ENCODE measurements at places on chromosomes 6 and 20. TPM values are rescaled to one million over a fixed set of nuclear protein-coding genes. Genes with fewer than 3 reads are reported as not detected.

MUC22 gene
- not detected for total RNA-seq

XKR7 gene
- total RNA-seq: 1.5 TPM

RCAN2 gene
- total RNA-seq: 3.0 TPM

ME1 gene
- total RNA-seq: 7.8 TPM

PGC gene
- total RNA-seq: not detected

DNA sequence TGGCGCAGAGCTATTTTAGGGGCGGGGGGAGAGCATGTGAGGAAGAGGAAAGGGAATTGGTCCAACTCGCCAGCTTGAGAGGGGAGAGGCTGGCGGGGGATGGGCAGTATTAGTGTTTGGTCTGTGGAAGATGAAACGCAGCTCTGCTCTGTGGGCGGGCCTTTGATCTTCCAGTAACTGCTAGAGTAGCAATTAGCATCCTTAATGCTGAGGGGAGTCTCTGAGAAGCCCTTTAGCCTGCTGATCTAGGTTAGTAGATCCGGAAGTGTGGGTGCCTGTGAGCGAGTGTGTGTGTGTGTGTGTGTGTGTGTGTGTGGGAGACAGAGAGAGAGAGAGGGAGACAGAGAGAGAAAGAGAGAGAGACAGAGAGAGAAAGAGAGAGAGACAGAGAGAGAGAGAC is 117.2 kb upstream of the BACH2 start:
- no peak overlapping the region for H3K27ac ChIP-seq
- 0 out of 2 replicates have a peak, but pooled peaks cover 2% of the 10 kb centered on the region for H3K4me1 ChIP-seq
- H3K27me3 ChIP-seq: no peaks in the 10 kb centered on the region
- DNase-seq: peak; percentile 68

GRCh38 chr20:19699180-19699971 is 58.7 kb upstream of the RIN2 start:
- DNase-seq: no peak
- H3K27ac ChIP-seq: no peak overlapping the region
- peaks cover 17% of the 10 kb centered on the region for H3K36me3 ChIP-seq
- no peak overlapping the region for H3K4me3 ChIP-seq
- H3K4me1 ChIP-seq: no peaks in the 10 kb centered on the region
- H3K27me3 ChIP-seq: no peaks in the 10 kb centered on the region

DNA sequence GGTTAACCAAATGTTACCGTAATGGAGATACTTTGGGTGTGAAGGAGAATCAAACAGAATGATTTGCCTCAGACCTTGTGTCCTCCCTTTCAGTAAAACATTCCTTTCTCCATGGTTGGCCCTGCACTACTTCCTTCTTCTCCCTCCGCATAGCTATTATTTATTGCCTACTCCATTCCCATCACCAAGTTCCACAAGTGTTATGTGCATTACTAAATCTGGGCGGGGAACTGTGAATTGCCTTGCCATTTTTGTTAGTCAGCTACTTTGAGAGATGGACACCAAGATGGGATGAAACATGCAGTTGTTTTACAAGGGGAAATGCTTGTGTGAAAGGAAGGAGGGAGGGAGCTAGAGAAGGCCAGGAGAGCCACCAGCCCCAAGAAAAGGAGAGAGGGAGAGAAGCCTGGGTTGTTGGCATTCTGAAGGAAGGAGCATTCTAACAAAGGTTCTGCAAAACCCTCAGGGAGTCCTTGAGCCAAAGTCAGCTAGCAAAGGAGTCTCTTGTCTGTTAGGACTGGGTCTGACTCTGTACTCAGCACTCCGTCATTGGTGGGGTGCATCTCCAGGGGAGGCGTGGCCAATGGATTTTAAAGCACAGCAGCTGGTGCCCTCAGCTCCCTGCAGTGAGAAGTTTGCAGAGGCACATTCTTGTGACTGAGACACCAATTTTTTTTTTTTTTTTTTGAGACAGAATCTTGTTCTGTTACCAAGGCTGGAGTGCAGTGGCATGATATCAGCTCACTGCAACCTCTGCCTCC is 83.6 kb upstream of the CHD6 start:
- no peak overlapping the region for H3K4me3 ChIP-seq
- DNase-seq: peak; percentile 49
- H3K4me1 ChIP-seq: no peaks in the 10 kb centered on the region
- H3K36me3 ChIP-seq: no peaks in the 10 kb centered on the region
- H3K27ac ChIP-seq: no peak overlapping the region

DNA sequence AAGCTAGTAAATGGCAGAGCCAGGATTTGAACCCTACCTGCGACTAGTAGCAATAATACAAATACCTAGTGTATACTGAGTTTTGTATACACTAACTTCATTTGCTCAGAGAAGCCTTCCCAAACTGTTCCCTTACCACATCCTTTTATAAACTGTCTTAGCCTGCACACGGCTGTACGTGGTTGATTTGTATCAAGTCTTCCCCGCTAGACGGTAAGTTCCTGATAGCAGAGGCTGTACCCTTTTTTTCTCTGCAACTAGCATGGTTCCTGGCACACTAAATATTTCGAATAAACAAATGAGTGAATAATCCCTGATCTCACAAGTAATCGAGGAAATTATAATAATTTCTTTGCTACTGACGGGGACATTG is 636 bp downstream of the RTF2 start:
- no peak overlapping the region for H3K27ac ChIP-seq
- peak overlapping the region; percentile 100 for H3K4me3 ChIP-seq
- H3K27me3 ChIP-seq: no peaks in the 10 kb centered on the region
- DNase-seq: no peak

- H3K27me3 ChIP-seq: no peaks in the 10 kb centered on the region
- DNase-seq: no peak
- H3K4me3 ChIP-seq: no peak overlapping the region
- no peaks in the 10 kb centered on the region for H3K36me3 ChIP-seq
Measured at GRCh38 chr20:33976959-33977358, 16.8 kb upstream of the RALY start.

DNA sequence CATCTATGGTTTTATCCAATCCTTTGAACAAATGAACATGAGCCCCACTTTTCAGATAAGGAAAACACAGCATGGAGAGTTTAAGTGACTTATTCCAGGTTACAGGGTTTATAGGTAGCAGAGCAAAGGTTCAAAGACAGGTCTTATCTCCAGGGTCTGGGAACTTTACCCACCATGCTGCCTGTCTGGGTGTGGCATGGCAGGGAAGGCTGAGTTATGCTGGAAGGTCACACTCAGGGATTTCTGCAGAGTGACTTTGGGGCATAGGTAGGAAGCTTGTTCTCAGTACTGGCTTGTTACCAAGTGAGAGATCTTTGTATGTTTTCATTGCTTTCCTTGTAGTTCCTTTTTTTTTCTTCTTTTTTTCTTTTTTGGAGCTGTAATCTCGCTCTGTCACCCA is 1.8 kb downstream of the ZNF831 start:
- no peak overlapping the region for H3K4me3 ChIP-seq
- H3K27ac ChIP-seq: no peak overlapping the region
- H3K27me3 ChIP-seq: no peaks in the 10 kb centered on the region
- no peaks in the 10 kb centered on the region for H3K36me3 ChIP-seq

DNA sequence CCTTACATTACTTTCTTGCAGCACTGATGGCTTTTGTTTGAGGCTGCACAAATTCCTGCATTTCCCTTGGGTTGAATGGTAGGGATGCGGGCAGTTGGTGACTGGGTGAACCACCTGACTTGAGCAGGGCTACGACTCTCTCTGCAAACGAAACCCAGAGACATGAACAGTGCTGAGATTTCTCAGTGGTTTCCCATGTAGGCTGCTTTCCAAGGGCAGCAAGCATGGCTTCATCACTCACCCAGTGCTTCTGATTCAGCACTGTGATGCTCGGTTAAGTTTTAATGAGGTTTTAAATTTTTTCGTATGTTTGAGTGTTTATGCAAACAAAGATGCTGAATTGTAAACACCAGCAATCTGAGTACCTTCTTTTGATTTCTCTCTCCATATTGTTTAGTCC is 127.2 kb downstream of the MTHFD1L start:
- no peaks in the 10 kb centered on the region for H3K27me3 ChIP-seq
- DNase-seq: no peak
- no peak overlapping the region for H3K4me3 ChIP-seq
- no peak overlapping the region for H3K27ac ChIP-seq
- H3K4me1 ChIP-seq: no peaks in the 10 kb centered on the region

DNA sequence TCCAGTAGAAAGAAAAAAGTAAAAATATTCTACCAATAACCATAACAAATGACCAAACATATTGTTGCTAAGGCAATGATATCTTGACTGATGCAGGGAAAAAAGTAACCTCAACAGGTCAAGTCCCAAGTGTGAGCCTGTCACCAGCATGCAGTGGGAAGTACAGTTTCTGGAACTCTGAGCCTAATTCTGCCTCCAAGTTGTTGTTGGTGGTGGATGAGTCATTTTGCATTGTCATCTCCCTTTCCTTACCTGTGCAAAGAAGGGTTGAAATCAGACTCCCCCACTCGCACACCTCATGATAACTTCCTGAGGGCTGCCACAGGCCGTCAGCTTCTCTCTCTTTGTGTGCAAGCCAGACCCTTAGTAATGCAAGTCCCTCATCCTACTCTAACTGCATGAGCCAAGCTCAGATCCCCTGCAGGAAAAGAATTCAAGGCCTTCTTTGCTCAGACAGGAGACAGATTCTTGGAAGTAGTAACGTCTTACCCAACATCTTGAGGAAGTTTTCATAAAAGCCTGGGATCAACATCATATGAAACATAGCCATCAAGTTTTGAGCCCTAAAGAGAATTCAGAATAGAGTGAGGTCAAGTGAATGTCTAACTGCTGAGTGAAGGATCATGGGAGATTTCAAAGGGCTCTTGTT is 207.6 kb upstream of the FOXA2 start:
- no peak overlapping the region for H3K27ac ChIP-seq
- no peaks in the 10 kb centered on the region for H3K27me3 ChIP-seq
- no peak overlapping the region for H3K4me3 ChIP-seq
- DNase-seq: no peak
- H3K36me3 ChIP-seq: no peaks in the 10 kb centered on the region

All from H9 (cell line).